ENCODE measurements at places on chromosomes 1 and 21.

DNA sequence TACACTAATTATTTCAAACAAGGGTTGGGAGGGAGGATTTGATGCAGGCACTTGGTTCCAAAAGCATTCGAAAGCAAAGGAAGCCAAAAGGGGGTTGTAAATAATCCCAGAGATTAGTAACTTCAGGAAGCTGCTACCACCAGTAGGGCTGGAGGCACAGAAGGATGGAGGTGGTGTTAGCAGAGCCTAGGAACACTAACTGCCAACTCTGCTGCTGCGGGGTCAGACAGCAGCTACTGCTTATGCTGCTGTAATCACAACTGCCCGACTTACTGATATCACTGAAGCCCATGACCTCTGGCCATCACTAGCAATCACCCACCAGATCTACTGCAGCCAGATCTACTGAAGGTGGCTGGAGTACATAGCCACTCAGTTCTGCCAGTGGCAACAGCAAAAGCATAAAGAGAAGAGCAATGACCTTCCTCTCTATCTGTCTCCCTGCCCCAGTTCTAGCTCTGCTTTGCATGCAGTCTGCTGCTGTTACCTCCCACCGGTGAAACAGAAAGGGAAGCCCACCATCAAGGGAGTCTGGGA, 408.5 kb downstream of the PLPP3 start:
- no peak for DNase-seq

- no peak for DNase-seq
Observed at GRCh38 chr1:15523104-15524020, 653 bp downstream of the CASP9 start.

DNA sequence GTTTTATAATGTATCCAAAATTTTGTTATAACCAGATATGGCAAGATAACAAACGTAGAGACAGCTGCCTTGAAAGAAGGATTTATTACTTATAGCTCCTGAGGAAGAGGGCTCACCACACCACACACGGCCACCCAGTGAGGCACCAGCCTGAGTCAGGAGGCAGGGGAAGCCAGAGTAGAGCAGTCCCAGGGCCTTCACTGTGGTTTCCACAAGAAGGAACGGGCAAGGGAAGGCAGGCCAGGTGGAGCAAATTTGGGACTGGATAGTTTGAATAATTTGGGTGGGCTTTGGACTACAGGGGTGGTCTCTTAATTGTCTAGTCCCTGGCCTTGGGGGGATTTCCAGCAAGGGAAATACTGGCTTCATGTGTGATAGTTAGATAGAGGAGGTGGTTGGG, 72.5 kb downstream of the RRAGC start:
- no peak for DNase-seq

DNA sequence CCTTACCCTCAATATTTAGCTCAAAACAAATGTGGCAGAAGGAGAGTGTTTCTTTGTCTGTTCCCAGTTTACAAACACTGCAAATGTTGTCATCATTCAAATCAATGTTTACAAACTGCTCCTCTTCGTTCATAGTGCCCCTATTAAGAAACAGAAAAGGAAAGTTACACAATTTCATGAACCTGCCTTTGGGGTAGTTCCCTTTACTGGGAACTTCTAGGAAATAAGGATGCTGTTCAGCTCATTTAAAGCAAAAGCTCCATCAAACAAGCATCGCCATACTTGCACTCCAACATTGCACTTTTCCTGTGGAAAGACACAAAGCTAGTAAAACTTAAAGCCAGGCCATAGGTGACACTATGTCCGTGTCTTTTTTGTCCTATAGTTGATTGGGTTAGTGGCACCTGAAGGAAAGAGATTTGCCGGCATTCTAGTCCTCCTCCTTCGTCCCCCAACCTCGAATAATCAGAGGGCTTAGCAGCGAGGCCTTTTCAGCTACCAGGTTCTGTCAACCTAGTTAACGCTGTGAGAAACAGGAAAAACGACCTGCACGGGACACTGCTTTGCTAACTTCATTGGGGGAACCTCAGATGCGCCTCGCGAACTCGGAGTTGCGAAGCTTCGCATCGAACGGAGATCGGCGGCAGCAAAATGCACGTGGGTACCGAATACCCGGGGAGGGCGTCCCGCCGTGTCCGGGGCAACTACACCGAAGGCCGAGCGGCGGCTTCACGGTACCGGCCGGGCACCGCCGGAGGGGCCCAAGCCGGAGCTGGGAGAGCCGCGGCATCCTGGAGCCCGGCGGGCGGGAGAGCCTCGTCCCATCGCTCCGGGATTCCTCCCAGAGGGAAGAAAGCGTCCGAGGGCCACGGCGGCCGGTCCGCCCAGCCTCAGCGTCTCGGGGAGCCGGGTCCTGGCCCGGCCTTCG, 706 bp downstream of the C21orf91 start:
- DNase-seq = no peak

GRCh38 chr1:245932302-245932972, 574.6 kb downstream of the SMYD3 start:
- DNase-seq = no peak

DNA sequence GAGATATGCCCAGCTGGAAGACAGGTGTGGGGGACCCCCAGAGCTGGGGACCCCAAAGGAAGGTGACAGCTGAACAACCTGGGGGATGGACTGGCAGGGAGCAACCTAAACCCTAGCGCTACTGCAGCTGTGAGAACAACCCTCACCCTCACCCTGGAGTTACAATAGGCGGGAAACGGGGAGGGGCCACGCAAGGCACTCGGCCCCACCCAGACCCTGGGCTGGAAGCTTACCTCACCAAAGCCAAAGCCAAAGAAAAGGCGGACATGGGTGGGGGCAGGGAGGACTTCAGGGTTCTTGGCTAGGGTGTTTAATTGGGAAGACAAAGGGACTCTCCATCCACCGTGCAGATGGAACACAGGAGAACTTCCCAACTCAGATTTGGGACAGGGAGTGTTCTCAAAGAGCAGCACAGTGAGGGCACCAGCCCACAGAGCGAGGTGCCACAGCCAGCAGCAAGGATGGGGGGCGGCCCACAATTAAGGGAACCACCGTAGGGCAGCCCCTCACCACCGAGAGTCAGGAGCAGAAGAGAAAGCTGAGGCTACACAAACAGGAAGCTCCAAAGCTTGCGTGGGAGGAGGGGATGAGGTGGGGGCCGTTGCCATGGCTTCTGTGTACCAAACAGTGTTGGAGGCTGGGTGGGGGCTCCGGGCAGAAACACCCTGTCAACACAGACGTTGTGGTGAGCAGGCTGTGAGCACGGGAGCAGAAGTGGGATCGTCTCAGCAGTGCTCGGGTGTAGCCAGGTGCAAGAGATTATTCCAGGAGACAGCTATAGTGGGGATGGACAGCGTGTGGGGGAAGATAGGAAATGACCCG, 1.9 kb downstream of the TAGLN2 start:
- peak; percentile 62 for DNase-seq

Data from forelimb muscle (tissue), 1 donor.